IMR-90 (cell line): ENCODE measurements at places on chromosomes 2 and 18. TPM values are rescaled to one million over a fixed set of nuclear protein-coding genes. Genes with fewer than 3 reads are reported as not detected.

The TMEM17 gene
- 1.2 and 1.8 TPM in 2 replicates for polyA plus RNA-seq

The METTL5 gene
- 31.7 and 38.3 TPM in 2 replicates for polyA plus RNA-seq

The GPR75 gene
- 2.1 and 2.6 TPM in 2 replicates for polyA plus RNA-seq

The RIT2 gene
- not detected in 2 replicates for polyA plus RNA-seq

The CFAP221 gene
- polyA plus RNA-seq = not detected in 2 replicates

The TCF23 gene
- polyA plus RNA-seq = not detected in 2 replicates

The NBEAL1 gene
- 4.1 and 6.4 TPM in 2 replicates for polyA plus RNA-seq

The MAP2 gene
- polyA plus RNA-seq = 0.26 and 0.29 TPM in 2 replicates

The SLC9A4 gene
- not detected in 2 replicates for polyA plus RNA-seq

The SERPINB12 gene
- polyA plus RNA-seq = not detected in 2 replicates

- peaks cover 23% of the 10 kb centered on the region for H3K36me3 ChIP-seq
- no peak overlapping the region for H3K27ac ChIP-seq
- H3K27me3 ChIP-seq = no peaks in the 10 kb centered on the region
- 0 out of 2 replicates have a peak, but pooled peaks cover 2% of the 10 kb centered on the region for H3K4me1 ChIP-seq
Measured at GRCh38 chr2:46578961-46579360, 99.6 kb downstream of the TMEM247 start.

DNA sequence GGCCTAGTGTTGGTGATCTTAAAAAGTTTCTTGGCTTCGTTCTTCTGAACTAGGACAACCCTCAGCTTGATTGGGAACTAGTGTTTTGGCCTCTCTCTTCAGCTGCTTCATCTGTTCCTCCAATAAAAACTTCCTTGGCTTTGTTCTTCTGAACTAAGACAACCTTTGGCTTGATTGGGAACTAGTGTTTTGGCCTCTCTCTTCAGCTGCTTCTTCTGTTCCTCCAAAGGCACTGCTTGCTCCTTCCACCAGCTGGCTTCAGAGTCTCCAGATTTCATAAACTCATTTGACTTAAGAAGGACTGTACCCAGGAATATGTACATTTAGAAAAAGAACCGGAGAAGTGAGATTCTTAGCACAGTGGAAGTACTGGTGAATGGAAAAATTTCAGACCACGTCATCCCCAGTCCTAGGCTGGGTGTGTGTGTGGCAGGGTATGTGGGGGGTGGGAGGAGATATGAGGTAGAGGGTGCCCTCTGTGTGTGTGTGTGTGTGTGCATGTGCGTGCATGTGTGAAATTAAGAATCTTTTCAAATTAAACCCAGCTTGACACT is 20.4 kb downstream of the IL1R2 start:
- no peaks in the 10 kb centered on the region for H3K4me1 ChIP-seq
- H3K27ac ChIP-seq = no peak overlapping the region
- H3K36me3 ChIP-seq = no peaks in the 10 kb centered on the region
- H3K27me3 ChIP-seq = no peaks in the 10 kb centered on the region

GRCh38 chr2:38825956-38826355 is 47.9 kb downstream of the GEMIN6 start:
- peaks cover 19% of the 10 kb centered on the region for H3K36me3 ChIP-seq
- no peak overlapping the region for H3K27ac ChIP-seq
- DNase-seq = no peak
- H3K4me1 ChIP-seq = peaks cover 1% of the 10 kb centered on the region
- no peak overlapping the region for H3K4me3 ChIP-seq

- no peaks in the 10 kb centered on the region for H3K4me1 ChIP-seq
- H3K4me3 ChIP-seq = no peak overlapping the region
- no peaks in the 10 kb centered on the region for H3K27me3 ChIP-seq
Measured at GRCh38 chr2:98598781-98599428, 9.4 kb downstream of the COA5 start.

- H3K36me3 ChIP-seq = no peaks in the 10 kb centered on the region
- no peak for DNase-seq
- no peak overlapping the region for H3K27ac ChIP-seq
- H3K4me3 ChIP-seq = no peak overlapping the region
Measured at GRCh38 chr18:51417643-51418483, 220.4 kb upstream of the MEX3C start.

- H3K36me3 ChIP-seq = no peaks in the 10 kb centered on the region
- H3K4me1 ChIP-seq = peaks cover 3% of the 10 kb centered on the region
- no peak overlapping the region for H3K4me3 ChIP-seq
- H3K27me3 ChIP-seq = no peaks in the 10 kb centered on the region
- no peak overlapping the region for H3K27ac ChIP-seq
Measured at GRCh38 chr2:12036640-12036983, 290.2 kb downstream of the LPIN1 start.

- H3K4me3 ChIP-seq = no peak overlapping the region
- DNase-seq = peak; percentile 12
- peaks cover 6% of the 10 kb centered on the region; the same call in 1 of the 2 replicates for H3K4me1 ChIP-seq
- H3K36me3 ChIP-seq = no peaks in the 10 kb centered on the region
Measured at GRCh38 chr2:54207666-54208195, 48.3 kb downstream of the TSPYL6 start.

GRCh38 chr18:44793194-44793593 is 112.5 kb downstream of the SETBP1 start:
- no peaks in the 10 kb centered on the region for H3K27me3 ChIP-seq
- H3K36me3 ChIP-seq = no peaks in the 10 kb centered on the region
- H3K27ac ChIP-seq = no peak overlapping the region
- H3K4me1 ChIP-seq = peaks cover 3% of the 10 kb centered on the region; the same call in 1 of the 2 replicates
- H3K4me3 ChIP-seq = no peak overlapping the region
- DNase-seq = no peak

- peak overlapping the region; percentile 93 for H3K27ac ChIP-seq
- H3K4me3 ChIP-seq = no peak overlapping the region
- peak; percentile 56 for DNase-seq
- no peaks in the 10 kb centered on the region for H3K36me3 ChIP-seq
- peaks cover 32% of the 10 kb centered on the region for H3K4me1 ChIP-seq
Measured at GRCh38 chr2:85998071-85998991, 107.4 kb downstream of the POLR1A start.

GRCh38 chr18:40066368-40066767 is 1888.7 kb upstream of the PIK3C3 start:
- H3K4me3 ChIP-seq = no peak overlapping the region
- H3K27me3 ChIP-seq = no peaks in the 10 kb centered on the region
- no peaks in the 10 kb centered on the region for H3K36me3 ChIP-seq
- no peak overlapping the region for H3K27ac ChIP-seq
- DNase-seq = no peak

- 0 out of 2 replicates have a peak, but pooled peaks cover 2% of the 10 kb centered on the region for H3K4me1 ChIP-seq
- no peaks in the 10 kb centered on the region for H3K36me3 ChIP-seq
- no peak for DNase-seq
- H3K27me3 ChIP-seq = no peaks in the 10 kb centered on the region
- H3K27ac ChIP-seq = no peak overlapping the region
- no peak overlapping the region for H3K4me3 ChIP-seq
Measured at GRCh38 chr2:168703926-168704325, 98.5 kb upstream of the NOSTRIN start.

DNA sequence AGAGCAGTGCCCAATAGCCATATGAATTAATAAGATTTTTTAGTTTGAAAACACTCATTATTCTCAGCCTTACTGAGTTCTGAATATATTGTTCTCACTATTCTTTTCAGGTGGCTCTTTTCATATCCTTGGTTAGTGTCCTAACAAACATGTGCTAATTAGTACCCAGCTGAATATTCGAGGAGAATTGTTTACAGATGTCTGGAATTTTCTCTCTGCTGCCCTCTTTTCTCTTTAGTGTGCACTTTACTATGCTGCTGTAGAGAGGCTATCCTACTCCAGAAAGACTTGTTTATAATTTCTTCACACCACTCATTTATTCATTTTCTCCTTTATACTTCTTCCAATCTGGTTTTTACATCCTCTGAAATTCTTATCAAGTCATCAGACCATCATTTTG is 405.3 kb downstream of the SPAG16 start:
- H3K4me3 ChIP-seq = no peak overlapping the region
- no peak overlapping the region for H3K27ac ChIP-seq
- no peak for DNase-seq
- H3K36me3 ChIP-seq = no peaks in the 10 kb centered on the region
- no peaks in the 10 kb centered on the region for H3K27me3 ChIP-seq
- H3K4me1 ChIP-seq = no peaks in the 10 kb centered on the region

GRCh38 chr2:100782380-100782878 is 37.5 kb upstream of the NPAS2 start:
- peaks cover 16% of the 10 kb centered on the region for H3K4me1 ChIP-seq
- H3K36me3 ChIP-seq = no peaks in the 10 kb centered on the region
- H3K27me3 ChIP-seq = no peaks in the 10 kb centered on the region
- H3K4me3 ChIP-seq = no peak overlapping the region

DNA sequence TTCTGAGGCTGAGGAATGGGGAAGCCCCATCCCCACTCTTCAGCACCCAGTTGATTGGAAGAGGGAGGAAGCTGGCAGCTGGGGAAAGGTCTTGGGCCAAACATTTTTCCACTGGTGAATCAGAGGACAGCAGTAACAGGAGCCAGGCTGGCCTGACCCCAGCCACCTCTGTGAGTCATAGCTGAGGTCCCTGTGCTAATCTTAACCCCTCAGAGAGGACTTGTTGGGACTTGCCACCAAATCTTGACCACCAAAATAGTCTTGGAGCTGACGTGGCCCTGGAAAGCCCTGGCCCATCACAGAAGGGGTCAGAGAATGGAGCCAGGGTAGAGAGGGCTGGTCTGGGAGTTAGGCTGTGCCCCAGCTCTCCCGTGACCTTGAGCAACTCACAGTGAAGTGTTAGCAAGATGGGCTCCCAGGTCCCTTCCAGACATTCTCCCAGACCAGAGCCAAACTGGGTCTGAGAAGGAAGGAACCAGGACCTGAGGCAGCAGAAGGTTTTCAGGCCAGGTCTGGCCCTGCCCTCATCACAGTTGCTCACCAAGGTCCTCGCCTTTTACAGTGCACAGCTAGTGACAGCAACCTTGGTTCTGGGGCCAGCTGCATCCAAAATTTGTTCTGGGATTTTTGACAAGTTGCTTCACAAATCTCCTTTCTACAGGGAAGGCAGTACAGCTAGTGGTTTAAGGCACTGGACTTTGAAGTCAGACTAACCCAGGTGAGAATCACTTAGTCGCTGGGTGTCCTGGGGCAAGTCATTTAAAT is 266.6 kb downstream of the CYP26B1 start:
- H3K4me3 ChIP-seq = no peak overlapping the region
- no peaks in the 10 kb centered on the region for H3K36me3 ChIP-seq
- H3K27me3 ChIP-seq = no peaks in the 10 kb centered on the region
- peak overlapping the region; percentile 47 for H3K27ac ChIP-seq

GRCh38 chr2:211045025-211045424 is 488.6 kb downstream of the CPS1 start:
- H3K4me3 ChIP-seq = no peak overlapping the region
- H3K36me3 ChIP-seq = no peaks in the 10 kb centered on the region
- H3K27ac ChIP-seq = no peak overlapping the region
- no peaks in the 10 kb centered on the region for H3K4me1 ChIP-seq
- no peaks in the 10 kb centered on the region for H3K27me3 ChIP-seq
- DNase-seq = no peak

GRCh38 chr18:67347438-67347837 is 169.1 kb downstream of the DSEL start:
- DNase-seq = no peak
- no peak overlapping the region for H3K27ac ChIP-seq
- H3K27me3 ChIP-seq = no peaks in the 10 kb centered on the region
- H3K4me3 ChIP-seq = no peak overlapping the region
- H3K36me3 ChIP-seq = no peaks in the 10 kb centered on the region
- no peaks in the 10 kb centered on the region for H3K4me1 ChIP-seq

GRCh38 chr2:235675678-235676535 is 182.1 kb downstream of the AGAP1 start:
- peaks cover 7% of the 10 kb centered on the region for H3K4me1 ChIP-seq
- DNase-seq = peak; percentile 69
- H3K4me3 ChIP-seq = no peak overlapping the region
- H3K27me3 ChIP-seq = no peaks in the 10 kb centered on the region; the same call in 1 of the 2 replicates
- no peaks in the 10 kb centered on the region for H3K36me3 ChIP-seq

DNA sequence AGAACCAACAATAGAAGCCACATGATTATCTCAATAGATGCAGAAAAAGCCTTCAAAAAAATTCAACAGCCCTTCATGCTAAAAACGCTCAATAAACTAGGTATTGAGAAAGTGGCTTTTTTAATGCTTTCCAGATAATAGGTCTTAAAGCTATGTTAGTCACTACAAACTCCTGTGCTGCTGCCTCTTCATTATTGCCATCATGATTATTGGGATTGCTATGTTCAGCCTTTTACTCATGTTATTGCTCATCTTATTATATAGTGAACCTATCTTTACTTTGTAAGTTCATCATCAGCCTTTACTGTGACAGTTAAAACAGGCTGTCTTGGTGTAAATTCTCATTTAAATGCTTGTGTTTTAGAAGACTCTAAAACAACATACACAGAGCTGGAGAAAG is 1557.2 kb upstream of the ZEB2 start:
- H3K27ac ChIP-seq = no peak overlapping the region
- no peaks in the 10 kb centered on the region for H3K36me3 ChIP-seq
- H3K4me3 ChIP-seq = no peak overlapping the region
- H3K4me1 ChIP-seq = no peaks in the 10 kb centered on the region

DNA sequence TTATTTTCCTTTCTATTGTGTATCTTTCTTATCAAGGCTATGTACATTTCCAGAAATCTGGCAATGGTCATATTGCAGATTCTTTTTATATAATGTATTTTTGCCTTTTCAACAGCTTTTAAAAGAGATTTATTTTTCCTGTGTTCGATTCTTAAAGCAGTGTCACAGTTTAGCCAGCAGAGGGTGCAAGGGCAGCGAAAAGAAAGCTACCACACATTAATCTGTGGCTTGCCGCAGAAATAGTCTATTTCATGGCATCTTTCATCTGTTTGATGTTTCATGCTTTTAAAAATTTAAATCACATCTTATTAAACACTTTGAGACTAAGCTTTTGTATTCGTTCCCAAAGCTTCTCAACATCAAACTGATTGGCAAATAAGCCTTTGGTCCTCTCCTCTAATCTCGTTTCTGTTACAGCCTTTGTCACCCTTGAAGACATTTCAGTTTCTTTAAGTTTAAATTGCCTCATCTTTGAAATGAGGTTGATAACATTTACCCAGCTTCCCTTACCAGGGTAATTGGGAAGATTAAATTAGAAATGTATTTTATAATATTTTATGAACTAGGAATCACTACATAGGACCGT is 73.3 kb downstream of the PIK3C3 start:
- H3K4me3 ChIP-seq = no peak overlapping the region
- no peaks in the 10 kb centered on the region for H3K4me1 ChIP-seq
- H3K36me3 ChIP-seq = peaks cover 9% of the 10 kb centered on the region
- H3K27me3 ChIP-seq = no peaks in the 10 kb centered on the region
- peak; percentile 38 for DNase-seq

GRCh38 chr2:104430852-104431251 is 423.1 kb upstream of the POU3F3 start:
- no peaks in the 10 kb centered on the region for H3K4me1 ChIP-seq
- no peak overlapping the region for H3K27ac ChIP-seq
- DNase-seq = no peak
- no peak overlapping the region for H3K4me3 ChIP-seq
